ENCODE measurements at places on chromosomes 3 and 15.

- DNase-seq = no peak
Observed at GRCh38 chr15:62494197-62494596, 329.1 kb upstream of the C2CD4B start.

DNA sequence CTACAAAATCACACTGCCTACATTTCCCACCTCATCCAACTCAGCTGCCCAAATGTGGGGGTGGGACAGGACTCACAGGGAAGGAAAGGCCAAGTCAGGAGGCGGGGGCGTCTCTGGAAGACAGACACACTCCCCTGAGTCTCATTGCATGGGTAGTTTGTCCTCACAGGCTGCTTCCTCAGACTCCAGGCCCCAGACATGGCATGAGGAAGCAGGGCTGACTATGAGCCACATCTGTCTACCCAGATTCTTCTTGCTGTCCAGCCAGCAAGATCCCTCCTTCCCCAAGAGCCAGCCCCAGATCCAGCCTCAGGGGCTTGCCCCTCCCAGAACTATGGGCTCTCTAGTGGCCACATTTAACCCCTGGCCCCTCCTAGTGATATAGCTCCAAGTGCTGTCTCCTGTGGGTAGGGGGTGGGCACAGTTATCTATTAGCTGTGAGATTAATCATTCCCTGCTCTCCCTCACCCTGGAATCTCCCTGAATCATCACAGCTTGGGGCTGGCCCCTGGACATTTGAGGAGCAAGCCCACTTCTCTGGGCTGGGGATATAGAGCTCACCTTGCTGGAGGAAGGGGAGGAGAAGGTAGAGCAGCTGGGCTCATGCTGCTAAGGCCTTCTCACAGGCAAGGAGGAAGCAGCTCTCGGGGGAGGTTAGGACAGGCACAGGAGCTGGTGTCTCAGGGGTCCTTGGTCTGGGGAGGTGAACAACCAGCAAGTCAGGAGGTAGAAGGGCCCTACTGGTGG lies 2.1 kb upstream of the CCDC33 start:
- DNase-seq = peak; percentile 33

DNA sequence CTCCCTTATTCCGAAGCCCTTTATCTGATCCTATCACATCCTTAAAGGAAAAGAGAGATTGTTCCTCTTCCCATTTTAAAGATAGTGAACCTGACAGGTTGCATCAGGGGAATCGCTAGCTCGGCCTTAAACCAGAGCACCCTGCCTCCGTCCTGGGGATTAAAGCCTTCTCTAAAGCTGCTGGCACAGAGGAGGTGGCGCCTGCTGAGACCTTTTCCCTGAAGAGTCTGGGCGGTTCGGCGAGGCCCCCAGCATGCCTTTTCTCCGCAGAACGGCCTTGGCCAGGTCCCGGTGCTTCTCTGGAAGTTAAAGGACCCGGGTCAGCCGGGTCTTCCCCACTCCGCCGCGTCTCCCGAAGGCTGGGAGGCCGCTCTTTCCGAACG lies 593 bp downstream of the FAM219B start:
- no peak for DNase-seq

DNA sequence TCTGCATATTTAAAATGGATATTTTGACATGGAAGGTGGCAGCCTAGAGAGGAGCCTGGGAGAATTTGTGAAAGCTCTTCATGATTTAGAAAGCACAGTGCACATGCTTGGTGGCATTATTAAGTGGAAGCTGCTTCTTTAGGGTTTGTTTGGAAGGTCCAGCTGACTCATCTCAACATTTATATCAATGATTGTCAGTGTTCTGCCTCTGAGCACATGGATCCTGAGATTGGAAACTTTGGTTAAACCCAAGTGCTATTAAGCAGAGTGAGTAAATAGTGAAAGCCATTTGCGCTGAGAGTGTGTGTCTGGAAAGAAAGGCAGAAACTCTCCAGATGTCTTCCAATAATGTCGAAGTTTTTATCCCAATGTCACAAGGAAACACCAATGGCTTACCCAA lies 7.4 kb downstream of the NOX5 start:
- DNase-seq = no peak

DNA sequence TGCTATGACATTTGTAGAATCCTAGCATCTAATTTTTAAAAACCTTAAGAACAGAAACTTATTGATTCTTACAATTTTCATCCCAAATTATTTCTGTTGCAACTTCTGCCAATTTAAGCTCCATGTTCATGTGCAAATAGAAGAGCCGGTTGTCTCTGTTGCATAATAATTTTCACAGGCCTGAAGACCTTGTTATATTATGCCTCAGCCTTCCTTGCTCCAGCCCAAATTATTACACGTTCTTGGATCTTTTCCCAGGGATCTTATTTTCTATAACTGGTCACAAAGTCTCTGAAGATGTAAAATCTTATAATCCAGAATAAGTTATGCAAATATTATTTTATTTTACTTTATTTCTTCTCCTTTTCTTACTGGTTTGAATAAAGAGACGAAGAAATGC lies 210.7 kb upstream of the DPH6 start:
- no peak for DNase-seq

- DNase-seq = peak; percentile 54
Observed at GRCh38 chr3:122890077-122890719, 95.3 kb downstream of the SLC49A4 start.

GRCh38 chr15:60124460-60125070 lies 120.5 kb downstream of the FOXB1 start:
- no peak for DNase-seq

DNA sequence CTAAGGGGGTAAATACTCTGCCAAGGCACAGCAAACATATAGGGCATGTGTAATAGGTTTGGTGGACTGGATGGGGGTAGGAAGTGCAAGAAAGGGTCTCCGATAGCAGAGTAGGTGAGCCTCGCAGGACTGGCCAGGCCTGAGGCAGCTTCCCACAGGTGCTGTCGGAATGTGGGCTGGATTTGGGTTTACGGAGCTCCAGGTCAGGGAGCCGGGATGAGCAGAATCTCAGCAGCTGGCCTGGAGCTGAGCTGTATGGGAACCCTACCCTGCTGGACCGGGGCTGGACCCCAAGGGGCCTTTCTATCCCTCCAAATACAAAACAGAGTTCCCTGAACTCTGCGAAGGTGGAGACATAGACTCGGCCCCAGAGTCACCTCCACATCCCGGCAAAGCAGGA lies 15.0 kb downstream of the KLF15 start:
- DNase-seq = no peak

DNA sequence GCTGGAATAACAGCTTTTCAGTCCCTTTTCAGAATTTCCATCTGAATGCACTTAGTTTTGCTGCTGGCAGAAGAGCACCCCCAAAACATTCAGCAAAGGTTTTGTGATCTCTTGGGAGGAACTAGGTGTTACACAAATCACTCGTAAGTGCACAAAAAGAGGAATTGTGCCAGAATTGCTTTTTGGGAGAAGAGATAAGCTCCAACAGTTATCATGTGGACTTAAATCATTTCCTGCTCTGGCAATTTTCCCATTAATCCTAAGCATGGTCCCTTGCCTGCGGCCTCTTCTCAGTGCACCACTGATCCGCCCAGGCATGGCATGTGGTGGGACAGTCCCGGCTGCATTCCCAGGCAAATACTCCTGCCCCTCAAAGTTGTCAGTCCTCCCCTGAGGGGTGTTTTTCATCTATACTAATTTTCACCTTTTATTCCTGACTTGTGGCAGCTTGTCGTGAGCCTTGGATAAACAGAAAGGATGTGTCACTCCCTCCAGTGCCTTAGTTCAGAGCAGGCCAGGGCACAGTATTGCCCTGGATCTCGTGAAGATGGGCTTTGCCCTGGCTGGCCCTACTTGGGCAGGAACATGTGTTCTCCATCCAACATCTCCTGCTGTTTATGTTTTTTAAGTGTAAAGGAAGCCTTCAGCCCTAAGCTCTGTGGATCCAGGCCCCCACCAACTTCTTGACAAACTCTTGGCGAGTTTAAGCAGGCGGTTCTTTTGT lies 44.6 kb upstream of the VILL start:
- DNase-seq = no peak

DNA sequence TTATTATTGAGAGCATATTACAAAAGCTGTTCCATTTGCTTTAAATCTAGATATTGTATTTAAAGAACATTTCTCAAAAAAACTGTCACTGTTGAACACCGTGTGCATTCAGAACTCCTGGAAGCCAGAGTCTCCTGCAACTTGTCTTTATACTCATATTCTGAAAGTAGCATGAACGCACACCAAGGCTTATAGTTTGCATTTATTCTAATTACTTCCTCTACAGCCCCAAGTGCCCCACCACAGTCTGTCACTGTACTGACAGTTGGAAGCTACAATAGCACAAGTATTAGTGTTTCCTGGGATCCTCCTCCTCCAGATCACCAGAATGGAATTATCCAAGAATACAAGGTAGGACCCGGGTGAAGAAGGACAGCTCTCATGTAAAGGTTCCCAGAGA lies 537.4 kb downstream of the ROBO2 start:
- no peak for DNase-seq

DNA sequence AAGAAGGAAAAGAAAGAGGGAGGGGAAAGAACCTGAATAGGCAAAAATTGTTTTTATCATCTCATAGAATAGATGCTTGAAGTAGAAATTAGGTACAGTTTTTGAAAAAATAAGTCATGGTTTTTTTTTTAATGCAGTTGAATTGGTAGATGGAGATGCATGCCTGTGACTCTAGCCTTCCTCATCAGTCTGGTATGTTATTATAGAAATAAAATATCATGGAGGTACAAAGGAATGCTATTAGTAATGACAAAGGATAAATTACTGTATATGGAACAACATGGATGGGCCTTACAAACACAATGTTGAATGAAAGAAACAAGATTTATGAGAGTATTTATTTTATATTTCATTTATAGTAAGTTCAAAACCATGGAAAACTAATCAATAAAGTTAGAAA lies 162.4 kb upstream of the GALNT15 start:
- DNase-seq = no peak

GRCh38 chr3:159163656-159164055 lies 361.8 kb downstream of the MFSD1 start:
- no peak for DNase-seq

DNA sequence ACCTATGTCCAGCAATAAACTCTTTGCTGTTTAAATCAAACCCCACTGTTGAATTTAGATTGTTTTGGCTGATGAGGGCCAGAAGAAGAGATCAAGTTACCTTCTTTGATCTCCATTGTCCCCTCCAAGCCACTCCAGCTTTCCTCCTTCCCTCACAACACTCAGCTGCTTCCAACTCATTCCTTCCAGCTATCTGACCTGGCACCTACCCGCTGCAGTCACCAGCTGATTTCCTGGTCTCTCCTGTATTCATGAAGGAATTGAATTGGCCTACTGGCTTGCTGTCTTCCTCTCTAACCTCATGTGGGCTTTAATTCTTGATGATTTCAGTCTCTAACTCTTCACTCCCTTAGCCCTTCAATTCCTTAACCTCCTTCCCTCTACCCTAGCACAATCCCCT lies 40.8 kb upstream of the ABHD17C start:
- no peak for DNase-seq

DNA sequence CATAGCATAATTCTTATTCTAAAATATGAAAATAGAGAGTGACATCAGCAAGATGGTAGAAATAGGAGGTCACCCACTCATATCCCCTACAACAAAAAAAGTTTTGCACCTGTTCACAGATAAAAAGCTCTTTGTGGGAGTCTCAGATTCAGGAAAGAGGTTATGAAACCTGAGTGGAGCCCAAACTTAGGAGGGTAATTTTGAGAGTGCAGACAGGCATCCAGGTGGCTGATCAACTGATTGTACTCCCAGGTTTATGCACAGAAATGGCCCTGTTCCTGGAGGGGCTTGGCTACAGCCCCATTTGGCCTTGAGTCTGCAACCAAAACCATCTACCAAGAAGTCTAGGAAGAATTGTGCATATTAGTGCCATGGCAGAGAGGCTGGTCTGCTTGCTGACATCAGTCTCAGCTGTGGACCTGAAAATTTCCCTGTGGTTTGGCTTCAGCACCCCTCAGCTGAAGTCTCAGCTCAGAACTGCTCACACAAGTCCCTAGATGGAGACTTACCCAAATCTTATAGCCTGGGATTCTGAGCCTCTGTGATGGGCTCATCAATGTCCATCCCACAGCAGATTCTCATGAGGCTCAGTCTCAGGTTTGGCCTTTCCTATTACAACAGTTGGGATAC lies 291.6 kb downstream of the IL20RB start:
- DNase-seq = no peak

GRCh38 chr3:123782488-123782887 lies 101.6 kb downstream of the MYLK start:
- no peak for DNase-seq

- DNase-seq = no peak
Observed at GRCh38 chr3:125606291-125606690, 11.0 kb upstream of the OSBPL11 start.

DNA sequence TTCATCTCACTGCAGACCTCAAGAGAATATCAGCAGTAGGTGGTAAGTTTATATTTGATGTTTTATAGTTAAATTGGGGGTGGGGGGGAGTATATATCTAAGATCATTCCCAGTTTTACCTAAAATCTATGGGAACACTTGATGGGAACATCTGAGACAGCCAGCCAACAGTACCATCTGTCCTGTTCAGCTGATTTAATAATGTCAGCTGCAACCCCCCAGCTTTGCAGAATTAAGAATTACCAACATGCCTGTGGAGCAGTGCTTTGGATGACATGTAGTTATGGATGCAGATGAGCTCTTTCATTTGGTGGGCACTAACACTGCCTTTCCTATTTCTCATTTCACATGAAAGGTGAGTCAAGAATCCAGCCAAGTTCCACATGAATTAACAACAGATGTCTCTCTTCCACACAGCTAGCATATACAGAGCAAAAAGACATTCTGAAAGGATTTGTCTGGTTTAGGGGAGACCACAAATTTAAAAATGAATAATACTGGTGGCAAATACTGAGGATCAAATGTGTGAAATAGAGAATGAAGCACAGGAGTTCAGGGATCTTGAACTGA lies 76.2 kb downstream of the SETD5 start:
- DNase-seq = no peak

GRCh38 chr3:126982126-126982470 lies 817 bp upstream of the PLXNA1 start:
- DNase-seq = no peak

Measured in occipital lobe (tissue), 3 donors.